ENCODE measurements at places on chromosomes 12 and 14.
A peak's percentile ranks its signal among the peaks of the same experiment; 100 is the strongest.

DNA sequence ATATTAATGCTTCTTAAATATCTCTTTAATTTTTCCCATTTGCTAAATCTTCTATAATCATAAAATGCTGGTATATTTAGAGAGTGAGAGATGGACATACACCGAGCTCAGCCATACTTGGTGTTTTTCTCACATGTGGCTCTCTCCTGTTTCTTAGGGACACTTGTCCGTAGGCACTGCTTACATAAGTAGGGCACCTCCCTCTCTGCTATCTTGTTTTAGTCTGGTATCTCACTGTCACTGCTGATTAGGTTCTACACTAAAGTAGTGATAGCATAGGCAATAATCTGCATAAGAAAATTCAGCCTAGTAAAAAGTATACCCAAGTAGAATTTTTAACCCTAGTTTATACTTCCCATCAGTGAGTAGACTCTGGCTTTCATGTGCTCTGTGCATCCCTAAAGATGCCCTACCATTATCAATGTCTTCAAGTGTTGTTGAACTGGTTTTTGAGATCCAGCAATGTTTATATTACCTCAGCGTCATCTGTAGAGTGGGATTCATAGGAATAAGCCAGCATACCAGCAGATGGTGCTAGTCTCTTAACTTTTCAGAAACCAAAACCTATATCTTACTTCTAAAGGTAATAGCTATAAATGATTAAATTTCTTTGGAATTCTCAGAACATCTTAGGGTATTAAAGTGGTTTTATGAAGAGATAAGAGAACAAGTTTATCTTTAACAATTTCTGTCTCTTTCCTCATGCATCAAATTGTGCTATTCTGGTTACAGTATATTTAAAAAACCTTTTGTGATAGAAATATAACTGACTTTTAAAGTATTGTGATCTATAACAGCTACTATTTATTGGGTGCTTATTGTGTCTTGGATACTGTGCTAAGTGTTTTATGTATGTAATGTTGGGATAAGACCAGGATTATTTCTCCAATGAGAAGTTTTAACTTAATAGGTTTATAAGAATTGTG is 32.9 kb downstream of the ARID2 start:
- DNase-seq: peak; percentile 42

- DNase-seq: no peak
These were observed 35.7 kb downstream of the NID2 start for GRCh38 chr14:52033101-52033642.

DNA sequence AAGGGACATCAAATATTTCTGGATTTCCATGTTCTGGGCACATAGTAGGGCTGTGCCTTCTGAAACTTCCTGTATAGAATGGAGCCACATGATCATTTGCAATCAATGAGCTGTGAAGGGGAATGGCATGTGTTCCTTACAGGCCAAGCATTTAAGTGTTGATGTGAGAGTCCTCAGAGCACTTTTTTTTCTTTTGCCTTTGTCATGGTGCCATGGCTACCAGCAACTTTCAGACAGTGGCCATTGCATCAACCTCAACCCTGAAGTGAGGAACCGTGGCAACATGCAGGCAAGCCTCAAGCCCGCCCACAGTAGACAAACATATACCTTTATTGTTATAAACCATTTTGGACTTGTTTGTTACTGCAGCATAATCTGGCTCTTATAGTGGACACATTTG is 948.1 kb downstream of the NRXN3 start:
- DNase-seq: no peak

- DNase-seq: no peak
These were observed 47.3 kb upstream of the LRIG3 start for GRCh38 chr12:58967561-58967960.

GRCh38 chr14:67932708-67933246 is 113.2 kb downstream of the RAD51B start:
- no peak for DNase-seq

DNA sequence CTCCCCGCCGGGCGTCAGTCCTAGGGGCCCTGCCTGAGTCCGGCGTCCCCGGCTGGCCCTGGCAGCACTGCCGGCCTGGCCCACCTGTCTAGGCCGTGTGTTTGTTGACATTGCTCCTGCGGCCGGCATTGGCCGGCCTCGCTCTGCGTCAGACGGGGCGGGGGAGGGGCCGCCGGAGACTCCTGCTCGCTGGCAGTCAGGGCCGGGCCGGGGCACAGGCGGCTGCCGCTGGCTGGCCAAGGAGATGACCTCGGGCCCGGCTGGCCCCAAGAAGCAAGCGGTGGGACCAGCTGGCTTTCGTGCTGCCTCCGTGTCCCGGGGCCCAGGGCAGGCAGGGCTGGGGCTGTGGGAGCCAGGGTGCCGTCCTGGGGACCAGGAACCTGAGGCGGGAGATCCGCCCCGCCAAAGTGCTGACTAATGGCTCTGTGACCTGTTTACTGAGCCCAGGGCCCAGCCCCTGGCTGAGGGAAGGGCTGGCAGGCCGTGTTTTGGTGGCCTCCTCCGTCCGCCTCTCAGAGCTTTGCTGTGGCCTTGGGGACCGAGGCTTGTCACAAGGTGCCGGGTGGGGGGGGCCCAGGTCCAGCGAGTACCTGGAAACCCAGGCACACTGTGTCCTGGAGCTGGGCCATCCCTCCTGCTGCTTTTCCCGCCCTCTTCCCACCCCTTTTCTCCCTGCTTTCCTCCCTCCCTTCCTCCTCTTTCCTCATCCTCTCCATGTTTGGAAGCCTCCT is 1.8 kb downstream of the ULK1 start:
- peak; percentile 89 for DNase-seq

- peak; percentile 77 for DNase-seq
These were observed 62.9 kb downstream of the GLRX5 start for GRCh38 chr14:95597784-95598211.

DNA sequence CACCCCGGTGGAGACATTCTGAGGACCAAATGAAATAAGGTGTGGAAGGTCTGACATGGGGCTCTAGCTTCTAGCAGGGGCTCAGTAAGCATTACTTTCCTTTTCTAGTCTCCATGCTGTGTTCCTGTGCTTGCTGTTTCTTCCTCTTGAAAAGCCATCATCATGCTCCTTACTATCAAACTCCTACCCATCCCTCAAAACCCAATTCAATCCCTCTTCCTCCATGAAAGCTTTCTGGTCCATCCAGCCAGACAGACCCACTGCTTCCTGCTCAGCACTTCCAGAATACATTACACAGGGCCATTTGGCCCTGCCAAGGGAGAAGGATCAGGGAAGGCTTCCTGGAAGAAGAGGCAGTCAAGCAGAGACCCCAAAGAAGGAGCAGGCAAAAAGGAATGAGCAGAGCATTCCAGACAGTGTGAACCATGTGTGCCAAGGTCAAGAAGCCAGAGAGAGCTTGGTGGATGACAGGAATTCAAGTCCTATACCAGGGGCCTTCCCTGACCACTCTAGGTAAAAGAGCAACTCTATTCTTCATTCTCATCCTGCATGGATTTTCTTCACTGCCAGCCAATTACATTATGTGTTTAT is 59.5 kb downstream of the NUAK1 start:
- no peak for DNase-seq

- DNase-seq: no peak
These were observed 292.2 kb upstream of the CRY1 start for GRCh38 chr12:107385509-107385908.

DNA sequence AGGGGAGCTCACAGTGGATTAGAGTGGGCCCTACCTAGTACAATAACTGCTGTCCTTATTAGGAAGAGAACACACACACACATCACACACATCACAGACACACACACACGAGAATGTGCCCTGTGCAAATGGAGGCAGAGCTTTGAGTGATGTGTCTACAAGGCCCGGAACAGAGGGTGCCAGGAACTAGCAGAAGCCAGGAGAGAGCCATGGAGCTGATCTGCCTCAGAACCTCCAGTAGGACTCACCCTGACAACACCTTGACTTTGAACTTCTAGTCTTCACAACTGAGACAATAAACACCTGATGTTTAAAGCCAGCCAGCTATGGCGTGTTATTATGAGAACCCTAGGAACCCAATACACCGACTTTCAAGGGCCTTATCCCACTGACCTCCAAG is 29.7 kb upstream of the FKBP4 start:
- DNase-seq: no peak

GRCh38 chr12:31600252-31600651 is 9.3 kb upstream of the DENND5B start:
- DNase-seq: no peak
